ENCODE measurements at places on chromosomes 12 and 14. TPM values are rescaled to one million over a fixed set of nuclear protein-coding genes. Genes with fewer than 3 reads are reported as not detected.
A peak's percentile ranks its signal among the peaks of the same experiment; 100 is the strongest.

DNA sequence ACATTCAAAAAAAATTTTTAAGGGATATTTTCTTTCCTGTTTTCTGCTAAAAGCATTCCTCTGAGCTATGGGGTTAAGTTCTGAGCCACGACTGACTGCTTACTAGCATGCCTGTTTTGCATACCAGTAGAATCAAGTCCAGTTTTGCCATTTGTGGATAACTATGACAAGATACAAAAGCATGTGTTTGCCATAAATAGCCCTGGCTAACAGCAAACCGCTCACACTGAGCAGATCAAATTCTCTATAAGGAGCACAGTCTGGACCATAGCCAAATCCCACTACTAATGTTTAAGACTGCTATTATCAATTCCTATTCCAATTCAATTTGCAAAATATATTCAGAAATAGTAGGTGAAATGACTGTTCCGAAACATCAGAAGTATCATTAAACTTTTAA lies 3.2 kb downstream of the CFL2 start:
- no peaks in the 10 kb centered on the region for H3K27me3 ChIP-seq
- peak overlapping the region; percentile 99 for H3K27ac ChIP-seq
- H3K4me1 ChIP-seq, result peaks cover 62% of the 10 kb centered on the region
- H3K36me3 ChIP-seq, result no peaks in the 10 kb centered on the region
- DNase-seq, result no peak

GRCh38 chr14:74583689-74584434 lies 28.2 kb downstream of the LTBP2 start:
- no peaks in the 10 kb centered on the region for H3K36me3 ChIP-seq
- H3K4me3 ChIP-seq, result no peak overlapping the region
- peaks cover 10% of the 10 kb centered on the region for H3K4me1 ChIP-seq
- no peak overlapping the region for H3K27ac ChIP-seq

- no peaks in the 10 kb centered on the region for H3K36me3 ChIP-seq
- H3K27ac ChIP-seq, result peak overlapping the region; percentile 67
- no peaks in the 10 kb centered on the region for H3K4me1 ChIP-seq
- H3K4me3 ChIP-seq, result no peak overlapping the region
- DNase-seq, result no peak
- no peaks in the 10 kb centered on the region for H3K27me3 ChIP-seq
These were observed 64.3 kb downstream of the ANO6 start for GRCh38 chr12:45279931-45280830.

- H3K4me3 ChIP-seq, result no peak overlapping the region
- no peak overlapping the region for H3K27ac ChIP-seq
- no peak for DNase-seq
- no peaks in the 10 kb centered on the region for H3K27me3 ChIP-seq
- no peaks in the 10 kb centered on the region for H3K36me3 ChIP-seq
These were observed 39.7 kb upstream of the PCED1B start for GRCh38 chr12:47039756-47040155.

GRCh38 chr12:21001778-21002177 lies 129.2 kb upstream of the SLCO1B1 start:
- no peak for DNase-seq
- no peak overlapping the region for H3K27ac ChIP-seq
- no peaks in the 10 kb centered on the region for H3K36me3 ChIP-seq
- no peaks in the 10 kb centered on the region for H3K4me1 ChIP-seq
- no peak overlapping the region for H3K4me3 ChIP-seq

GRCh38 chr14:100083706-100084105 lies 18.5 kb downstream of the EVL start:
- H3K36me3 ChIP-seq, result no peaks in the 10 kb centered on the region
- no peak overlapping the region for H3K4me3 ChIP-seq
- no peak for DNase-seq
- H3K27me3 ChIP-seq, result no peaks in the 10 kb centered on the region

- no peaks in the 10 kb centered on the region for H3K27me3 ChIP-seq
- DNase-seq, result no peak
- H3K36me3 ChIP-seq, result peaks cover 84% of the 10 kb centered on the region
- no peaks in the 10 kb centered on the region for H3K4me1 ChIP-seq
- H3K27ac ChIP-seq, result no peak overlapping the region
These were observed 13.3 kb downstream of the CNIH1 start for GRCh38 chr14:54427871-54428270.

GRCh38 chr14:88005978-88006851 lies 1.3 kb downstream of the GPR65 start:
- H3K4me3 ChIP-seq, result peak overlapping the region; percentile 4
- no peaks in the 10 kb centered on the region for H3K36me3 ChIP-seq
- H3K27ac ChIP-seq, result peak overlapping the region; percentile 67
- DNase-seq, result no peak

DNA sequence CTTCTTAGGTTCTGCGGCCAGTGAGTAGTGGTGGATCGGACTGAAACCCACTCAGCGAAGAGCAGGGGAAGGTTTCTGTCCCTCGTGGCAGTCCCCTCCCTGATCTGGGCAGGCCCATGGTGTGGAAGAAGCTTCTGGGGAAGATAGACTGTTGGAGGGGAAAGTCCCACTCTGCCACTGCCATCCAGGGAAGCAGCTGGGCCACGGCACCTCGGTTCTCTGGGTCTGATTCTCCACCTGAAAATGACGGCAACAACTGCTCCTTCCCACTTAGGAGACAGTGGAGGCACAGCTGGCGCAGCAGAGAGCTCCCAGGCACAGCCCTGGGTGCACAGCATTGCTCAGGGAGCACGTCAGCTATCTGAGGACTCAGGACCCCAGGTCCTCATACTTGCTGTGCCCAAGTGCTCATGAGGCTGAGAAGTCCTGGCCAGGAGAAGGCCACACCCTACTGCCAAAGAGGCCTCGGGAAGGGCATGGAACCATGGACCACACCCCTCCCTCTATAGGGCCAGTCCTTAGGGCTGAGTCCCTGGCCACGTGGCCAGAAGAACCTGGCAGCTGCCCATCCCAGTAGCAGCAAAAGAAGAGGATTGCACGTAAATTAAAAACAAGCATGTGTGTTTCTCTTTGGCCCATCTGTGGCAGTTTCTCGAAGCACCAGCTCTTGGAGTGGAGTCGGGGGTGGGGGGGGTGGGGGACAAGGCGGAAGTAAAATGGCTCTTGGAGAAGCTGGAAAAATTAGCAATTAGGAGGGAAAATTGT lies 85.3 kb upstream of the BCL11B start:
- no peaks in the 10 kb centered on the region for H3K27me3 ChIP-seq
- DNase-seq, result no peak
- no peak overlapping the region for H3K4me3 ChIP-seq
- no peaks in the 10 kb centered on the region for H3K36me3 ChIP-seq
- H3K27ac ChIP-seq, result no peak overlapping the region
- H3K4me1 ChIP-seq, result no peaks in the 10 kb centered on the region

- H3K27me3 ChIP-seq, result no peaks in the 10 kb centered on the region
- no peak overlapping the region for H3K27ac ChIP-seq
- H3K36me3 ChIP-seq, result no peaks in the 10 kb centered on the region
- DNase-seq, result no peak
These were observed 9.3 kb upstream of the PPP4R4 start for GRCh38 chr14:94164685-94165431.

- H3K27me3 ChIP-seq, result no peaks in the 10 kb centered on the region
- no peak overlapping the region for H3K27ac ChIP-seq
- no peak for DNase-seq
- H3K36me3 ChIP-seq, result no peaks in the 10 kb centered on the region
- no peak overlapping the region for H3K4me3 ChIP-seq
- no peaks in the 10 kb centered on the region for H3K4me1 ChIP-seq
These were observed 64.5 kb upstream of the MANSC4 start for GRCh38 chr12:27844366-27845090.

DNA sequence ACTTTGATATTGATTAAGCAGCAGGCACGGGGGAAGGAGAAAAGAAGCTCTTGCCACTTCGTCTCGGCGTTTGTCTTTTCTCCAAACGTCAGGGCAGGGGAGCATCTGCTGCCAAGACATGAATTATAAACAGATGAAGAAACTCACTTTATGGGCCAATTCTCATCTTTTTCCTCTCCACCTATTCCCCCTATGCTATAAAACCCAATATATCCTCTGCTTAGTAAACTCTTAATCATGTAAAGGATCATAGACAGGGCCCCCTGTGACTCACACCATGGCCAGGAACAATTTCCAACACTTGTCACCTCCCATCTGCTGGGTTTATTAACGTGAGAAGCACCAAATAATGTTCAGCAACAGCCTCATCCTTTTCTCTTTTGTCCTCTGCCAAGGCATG lies 1092.1 kb upstream of the TMEM132C start:
- no peaks in the 10 kb centered on the region for H3K4me1 ChIP-seq
- H3K27ac ChIP-seq, result no peak overlapping the region
- DNase-seq, result no peak
- H3K4me3 ChIP-seq, result no peak overlapping the region
- H3K27me3 ChIP-seq, result no peaks in the 10 kb centered on the region

DNA sequence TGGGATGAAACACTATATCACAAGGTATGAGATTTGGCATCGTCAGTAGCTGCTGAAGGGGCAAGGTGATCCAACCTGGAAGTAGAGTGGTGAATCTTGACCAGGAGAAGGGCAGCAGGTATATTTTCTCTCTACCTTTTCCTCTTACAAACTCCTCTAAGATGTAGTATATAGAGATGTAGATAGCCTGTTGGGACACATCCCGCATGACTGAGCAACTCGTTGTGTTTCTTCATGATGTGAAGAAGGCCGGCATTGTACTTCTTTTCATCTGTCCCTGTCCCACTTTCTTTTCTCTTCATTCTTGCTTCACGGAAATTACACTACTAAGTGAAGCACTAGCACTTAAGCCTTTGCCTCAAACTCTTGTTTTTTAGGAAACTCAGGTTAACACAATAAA lies 7.3 kb upstream of the CFAP54 start:
- H3K4me3 ChIP-seq, result no peak overlapping the region
- no peaks in the 10 kb centered on the region for H3K36me3 ChIP-seq
- no peaks in the 10 kb centered on the region for H3K4me1 ChIP-seq
- no peaks in the 10 kb centered on the region for H3K27me3 ChIP-seq
- H3K27ac ChIP-seq, result no peak overlapping the region

- H3K4me1 ChIP-seq, result peaks cover 7% of the 10 kb centered on the region
- no peaks in the 10 kb centered on the region for H3K36me3 ChIP-seq
- H3K27me3 ChIP-seq, result no peaks in the 10 kb centered on the region
- DNase-seq, result no peak
- no peak overlapping the region for H3K27ac ChIP-seq
These were observed 6.0 kb upstream of the PCNX1 start for GRCh38 chr14:70901269-70901668.

- no peaks in the 10 kb centered on the region for H3K27me3 ChIP-seq
- H3K4me3 ChIP-seq, result no peak overlapping the region
- H3K4me1 ChIP-seq, result no peaks in the 10 kb centered on the region
- no peak overlapping the region for H3K27ac ChIP-seq
- H3K36me3 ChIP-seq, result no peaks in the 10 kb centered on the region
- DNase-seq, result peak; percentile 11
These were observed 47.9 kb downstream of the GALC start for GRCh38 chr14:87944987-87945604.

DNA sequence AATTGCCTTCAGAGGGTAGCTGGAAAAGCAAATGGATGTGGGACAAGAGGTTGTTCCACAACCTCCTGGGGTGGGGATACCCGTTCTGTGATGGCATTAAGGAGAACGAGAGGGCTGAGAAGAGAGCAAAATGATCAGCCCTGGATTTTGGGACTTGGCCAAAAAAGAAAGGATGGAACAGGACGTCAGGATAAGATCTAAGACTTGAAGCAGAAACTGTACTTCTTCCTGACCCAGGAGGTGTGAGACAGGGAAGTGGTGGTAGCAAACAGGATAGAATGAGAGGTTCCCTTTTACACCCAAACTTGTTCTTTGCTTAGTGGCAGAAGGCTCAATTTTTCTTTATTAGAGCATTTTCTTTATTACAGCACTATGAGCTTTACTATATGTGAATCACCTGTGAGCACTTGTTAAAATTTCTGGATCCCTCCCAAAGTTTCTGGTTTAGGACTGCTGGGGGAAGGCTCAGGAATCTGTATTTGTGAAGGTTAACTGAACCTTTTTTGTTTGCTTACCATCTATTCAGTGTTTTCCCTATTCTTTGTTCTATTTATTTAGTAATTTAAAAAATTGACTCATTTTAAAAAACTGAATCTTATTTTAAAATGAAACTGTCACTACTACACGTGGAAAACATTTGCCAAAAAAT lies 59.2 kb downstream of the ERC1 start:
- H3K4me3 ChIP-seq, result no peak overlapping the region
- peaks cover 6% of the 10 kb centered on the region for H3K4me1 ChIP-seq
- H3K27ac ChIP-seq, result peak overlapping the region; percentile 59
- no peaks in the 10 kb centered on the region for H3K36me3 ChIP-seq
- no peaks in the 10 kb centered on the region for H3K27me3 ChIP-seq

- DNase-seq, result no peak
- no peaks in the 10 kb centered on the region for H3K36me3 ChIP-seq
- H3K4me3 ChIP-seq, result no peak overlapping the region
These were observed 2.8 kb upstream of the SP7 start for GRCh38 chr12:53338916-53339315.

GRCh38 chr12:30908722-30909348 lies 17.7 kb upstream of the TSPAN11 start:
- DNase-seq, result peak; percentile 60
- peaks cover 51% of the 10 kb centered on the region for H3K4me1 ChIP-seq
- H3K36me3 ChIP-seq, result no peaks in the 10 kb centered on the region
- H3K27ac ChIP-seq, result peak overlapping the region; percentile 67
- H3K27me3 ChIP-seq, result no peaks in the 10 kb centered on the region

GRCh38 chr12:28024231-28024995 lies 51.9 kb upstream of the PTHLH start:
- DNase-seq, result no peak
- no peaks in the 10 kb centered on the region for H3K27me3 ChIP-seq
- no peak overlapping the region for H3K4me3 ChIP-seq
- H3K4me1 ChIP-seq, result no peaks in the 10 kb centered on the region

GRCh38 chr14:24075485-24076301 lies 4.3 kb downstream of the CPNE6 start:
- DNase-seq, result no peak
- no peak overlapping the region for H3K4me3 ChIP-seq
- H3K4me1 ChIP-seq, result no peaks in the 10 kb centered on the region
- H3K27ac ChIP-seq, result no peak overlapping the region

DNA sequence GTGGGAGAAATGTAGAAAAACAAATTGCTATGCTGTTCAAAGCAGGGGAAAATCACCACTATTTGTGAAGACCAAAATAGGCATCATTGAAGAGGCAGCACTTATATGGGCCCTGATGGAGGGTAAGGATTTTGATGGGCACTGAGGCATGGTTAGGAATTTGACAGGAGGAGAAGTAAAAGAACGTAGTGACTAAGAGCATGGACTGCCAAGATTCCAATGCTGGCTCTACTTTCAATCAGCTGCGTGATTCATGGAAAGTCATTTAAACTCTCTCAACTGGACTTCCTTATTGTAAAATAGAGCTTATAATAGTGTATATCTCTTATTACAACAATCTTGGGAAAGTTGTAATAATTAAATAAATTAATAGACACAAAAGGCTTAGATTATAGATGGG lies 267.7 kb upstream of the G2E3 start:
- no peak for DNase-seq
- no peak overlapping the region for H3K4me3 ChIP-seq
- H3K27me3 ChIP-seq, result no peaks in the 10 kb centered on the region

Gene RHOJ
- total RNA-seq, result 20.7 TPM

Gene CLEC4D
- not detected for total RNA-seq

Gene ENDOU
- 0.42 TPM for total RNA-seq

Gene HCAR2
- total RNA-seq, result 3.3 TPM

Gene COL2A1
- not detected for total RNA-seq

Gene E2F7
- total RNA-seq, result 0.39 TPM

Gene EIF2S3B
- not detected for total RNA-seq

Gene NEUROD4
- total RNA-seq, result not detected

Gene PRH2
- total RNA-seq, result 14.4 TPM

Data from tibial nerve (tissue), 4 donors.